Left forelimb (tissue), 1 donor: ENCODE measurements at places on chromosomes 1 and 21.

DNA sequence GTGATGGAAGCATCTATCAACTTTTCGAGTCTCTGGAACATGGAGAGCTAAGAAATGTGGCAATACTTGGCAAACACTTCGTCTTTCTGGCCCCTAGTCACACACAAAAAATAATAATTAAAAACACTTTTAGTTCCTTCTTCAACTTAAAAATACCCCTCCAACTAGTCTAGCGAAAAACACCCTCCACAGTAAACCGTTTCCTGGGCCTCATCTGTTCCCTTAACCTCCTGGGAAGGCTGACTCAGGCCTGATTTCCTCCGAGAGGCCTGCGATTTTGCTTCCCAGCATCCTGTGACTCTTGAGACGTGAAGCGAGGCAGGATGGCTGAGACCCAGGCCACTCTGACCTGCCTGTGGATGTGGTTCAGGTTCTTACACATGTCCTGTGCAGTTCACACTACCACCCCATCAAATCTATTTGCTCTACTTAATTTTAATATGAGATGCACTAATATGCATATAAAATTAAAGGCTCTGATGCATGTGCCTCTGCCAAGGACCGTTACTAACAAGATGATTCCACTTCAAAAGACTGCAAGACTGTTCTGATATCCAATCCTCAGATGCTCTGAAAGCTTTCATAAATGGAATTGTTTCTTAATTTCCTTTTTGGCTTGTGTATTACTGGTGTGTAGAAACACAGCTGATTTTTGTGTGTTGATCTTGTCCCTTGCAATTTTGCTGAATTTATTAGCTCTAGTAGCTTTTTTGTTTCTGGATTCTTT lies 3.5 kb downstream of the NAV1 start:
- DNase-seq, result no peak

GRCh38 chr1:223188618-223189356 lies 45.7 kb upstream of the TLR5 start:
- no peak for DNase-seq

DNA sequence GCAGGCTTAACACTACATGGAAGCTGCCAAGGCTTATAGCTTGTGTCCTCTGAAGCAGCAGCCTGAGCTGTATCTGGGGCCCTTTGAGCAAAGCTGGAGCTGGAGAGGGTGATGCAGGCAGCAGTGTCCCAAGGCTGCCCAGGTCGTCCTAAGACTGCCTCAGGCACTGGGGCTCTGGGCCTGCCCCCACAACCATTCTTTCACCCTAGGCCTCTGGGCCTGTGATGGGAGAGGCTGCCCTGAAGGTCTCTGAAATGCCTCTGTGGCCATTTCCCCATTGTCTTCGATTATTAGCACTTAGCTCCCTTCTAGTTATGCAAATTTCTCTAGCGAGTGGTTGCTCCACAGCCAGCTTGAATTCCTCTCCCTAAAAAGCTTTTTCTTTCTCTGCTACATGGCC lies 142.0 kb downstream of the LRIG2 start:
- no peak for DNase-seq

DNA sequence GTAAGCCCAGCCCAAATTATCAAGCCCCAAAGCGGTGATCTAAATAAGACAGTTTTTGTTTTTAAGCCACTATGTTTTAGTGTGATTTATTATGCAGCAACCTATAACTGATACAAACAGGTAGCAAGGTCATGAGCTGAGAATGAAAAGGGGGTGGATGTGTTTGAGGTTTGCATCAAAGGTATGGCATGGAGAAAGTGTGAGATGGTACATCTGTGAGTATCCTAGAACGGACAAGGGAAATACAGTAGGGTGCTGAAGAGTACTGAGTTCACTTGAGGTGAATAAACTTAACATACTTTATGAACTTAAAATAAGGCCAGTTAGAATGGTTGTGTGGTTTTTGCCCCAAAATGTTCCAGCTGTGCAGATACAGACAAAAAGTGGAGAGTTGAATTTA lies 286.0 kb upstream of the B3GALT2 start:
- DNase-seq, result no peak

GRCh38 chr1:31577515-31578192 lies 1.3 kb downstream of the TINAGL1 start:
- no peak for DNase-seq

- no peak for DNase-seq
Measured at GRCh38 chr21:44996983-44997936, 57.4 kb downstream of the SLX9 start.

DNA sequence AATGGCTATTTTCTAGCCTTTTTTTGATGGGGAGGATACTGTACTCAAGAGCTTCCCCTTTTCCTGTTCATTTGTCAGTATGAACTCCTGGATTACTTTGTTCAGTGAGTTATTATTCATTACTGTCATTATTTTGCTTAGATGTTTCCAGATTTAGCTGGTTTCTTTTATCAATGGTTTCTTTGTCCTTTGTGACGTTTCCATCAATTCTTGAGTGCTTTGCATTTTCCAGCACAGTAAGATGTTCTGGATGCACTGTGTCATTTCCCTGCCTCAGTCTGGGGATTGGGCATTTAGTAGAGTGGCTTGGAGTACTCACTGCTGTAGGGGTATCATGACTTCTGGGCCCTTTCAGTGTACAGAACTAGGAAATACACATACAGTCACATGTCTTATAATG lies 34.2 kb downstream of the MRPS6 start:
- no peak for DNase-seq

DNA sequence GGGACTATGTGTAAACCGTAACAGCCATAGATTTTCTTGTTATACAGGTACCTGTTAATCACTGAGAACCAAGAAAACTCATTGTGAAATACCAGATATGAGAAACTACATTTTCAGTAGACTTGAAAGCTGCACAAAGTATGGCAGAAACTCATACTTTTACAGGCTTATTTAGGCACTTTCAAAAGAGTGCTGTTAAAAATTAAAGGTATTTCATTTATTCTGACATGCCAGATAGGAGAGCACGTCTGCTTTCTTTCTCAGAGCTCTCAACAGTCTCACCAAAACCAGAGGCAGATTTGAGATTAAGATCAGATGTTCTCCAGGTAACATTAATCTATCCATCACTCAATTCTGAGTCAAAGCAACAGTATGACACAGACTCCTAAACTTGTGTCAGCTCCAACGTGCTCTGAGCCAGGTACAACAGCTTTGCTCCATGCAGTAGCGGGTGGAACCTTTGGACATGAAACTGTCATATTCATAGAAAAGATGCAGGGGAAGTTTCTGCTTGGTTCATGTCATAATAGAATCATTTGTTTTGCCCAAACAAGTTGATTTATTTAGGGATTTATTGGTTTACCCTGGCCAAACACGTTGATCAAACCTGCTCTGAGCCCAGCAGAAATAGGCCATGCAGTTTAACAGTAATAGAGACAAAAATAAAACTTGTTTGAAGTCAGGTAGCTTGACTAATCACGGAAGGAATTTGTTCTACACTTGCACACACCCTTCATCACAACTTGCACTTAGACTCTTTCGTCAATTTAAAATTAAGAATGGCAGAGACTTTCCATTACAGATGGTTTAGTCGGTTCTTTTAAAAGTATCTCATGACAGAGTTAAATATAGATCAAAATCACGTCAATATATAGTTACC lies 20.8 kb upstream of the TSNAX start:
- DNase-seq, result no peak
